ENCODE measurements at places on chromosomes 13 and 19.

- no peak for DNase-seq
Measured at GRCh38 chr13:34654203-34654602, 287.9 kb upstream of the NBEA start.

GRCh38 chr13:92994056-92994455 lies 232.6 kb upstream of the GPC6 start:
- DNase-seq: no peak

DNA sequence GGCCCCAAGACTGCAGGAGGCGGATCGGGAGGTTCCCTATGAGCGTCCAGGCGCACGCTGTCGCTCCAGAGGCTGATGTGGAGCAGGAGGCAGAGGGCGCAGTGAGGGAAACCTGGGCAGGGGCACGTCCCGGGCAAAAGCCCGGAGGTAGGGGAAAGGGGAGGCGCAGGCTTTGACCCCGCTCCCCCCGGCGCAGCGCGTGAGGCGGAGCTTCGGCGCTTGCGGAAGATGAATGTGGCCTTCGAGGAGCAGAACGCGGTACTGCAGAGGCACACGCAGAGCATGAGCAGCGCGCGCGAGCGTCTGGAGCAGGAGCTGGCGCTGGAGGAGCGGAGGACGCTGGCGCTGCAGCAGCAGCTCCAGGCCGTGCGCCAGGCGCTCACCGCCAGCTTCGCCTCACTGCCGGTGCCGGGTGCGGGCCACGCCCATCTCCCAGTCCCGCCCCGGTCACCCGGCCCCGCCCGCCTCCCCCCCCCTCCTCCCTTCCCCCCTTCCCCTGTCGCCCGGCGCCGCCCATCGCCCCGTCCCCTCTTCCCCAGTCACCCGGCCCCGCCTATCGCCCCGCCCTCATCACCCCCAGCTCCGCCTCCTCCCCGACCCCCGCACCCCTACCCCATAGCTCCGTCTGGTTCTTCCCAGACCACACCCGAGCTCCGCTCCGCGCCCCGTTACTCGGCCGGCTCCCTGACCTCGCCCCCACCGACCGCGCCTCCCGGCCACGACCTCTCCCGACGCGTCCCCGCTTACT lies 4.1 kb downstream of the HMG20B start:
- DNase-seq: no peak

- no peak for DNase-seq
Measured at GRCh38 chr13:76982061-76982460, 9.8 kb upstream of the CLN5 start.

DNA sequence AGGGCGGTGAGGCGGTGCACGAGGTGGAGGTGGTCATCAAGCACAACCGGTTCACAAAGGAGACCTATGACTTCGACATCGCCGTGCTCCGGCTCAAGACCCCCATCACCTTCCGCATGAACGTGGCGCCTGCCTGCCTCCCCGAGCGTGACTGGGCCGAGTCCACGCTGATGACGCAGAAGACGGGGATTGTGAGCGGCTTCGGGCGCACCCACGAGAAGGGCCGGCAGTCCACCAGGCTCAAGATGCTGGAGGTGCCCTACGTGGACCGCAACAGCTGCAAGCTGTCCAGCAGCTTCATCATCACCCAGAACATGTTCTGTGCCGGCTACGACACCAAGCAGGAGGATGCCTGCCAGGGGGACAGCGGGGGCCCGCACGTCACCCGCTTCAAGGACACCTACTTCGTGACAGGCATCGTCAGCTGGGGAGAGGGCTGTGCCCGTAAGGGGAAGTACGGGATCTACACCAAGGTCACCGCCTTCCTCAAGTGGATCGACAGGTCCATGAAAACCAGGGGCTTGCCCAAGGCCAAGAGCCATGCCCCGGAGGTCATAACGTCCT lies 9.4 kb upstream of the PROZ start:
- DNase-seq: no peak

- no peak for DNase-seq
Measured at GRCh38 chr19:19053508-19054314, 10.1 kb upstream of the SLC25A42 start.

- no peak for DNase-seq
Measured at GRCh38 chr13:60402022-60402421, 5.0 kb downstream of the TDRD3 start.

DNA sequence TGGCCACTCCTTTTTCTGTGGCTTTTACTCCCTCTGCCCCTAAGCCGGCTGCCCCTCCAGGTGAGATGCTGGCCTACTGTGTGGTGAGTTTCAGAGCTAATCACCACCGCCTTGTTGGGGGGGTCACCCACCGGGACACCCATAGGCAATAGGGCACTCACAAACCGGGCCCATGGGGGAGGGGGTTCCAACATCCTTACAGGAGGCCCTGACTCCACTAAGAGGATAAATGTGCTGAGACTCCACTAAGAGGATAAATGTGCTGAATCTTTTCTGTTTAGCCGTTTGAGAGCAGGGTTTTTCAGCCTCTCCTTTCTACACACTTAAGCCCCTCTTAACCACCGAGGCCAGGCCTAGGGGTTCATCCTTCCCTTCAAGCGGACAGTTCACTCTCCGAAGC lies 73.7 kb downstream of the SLC15A1 start:
- DNase-seq: no peak

DNA sequence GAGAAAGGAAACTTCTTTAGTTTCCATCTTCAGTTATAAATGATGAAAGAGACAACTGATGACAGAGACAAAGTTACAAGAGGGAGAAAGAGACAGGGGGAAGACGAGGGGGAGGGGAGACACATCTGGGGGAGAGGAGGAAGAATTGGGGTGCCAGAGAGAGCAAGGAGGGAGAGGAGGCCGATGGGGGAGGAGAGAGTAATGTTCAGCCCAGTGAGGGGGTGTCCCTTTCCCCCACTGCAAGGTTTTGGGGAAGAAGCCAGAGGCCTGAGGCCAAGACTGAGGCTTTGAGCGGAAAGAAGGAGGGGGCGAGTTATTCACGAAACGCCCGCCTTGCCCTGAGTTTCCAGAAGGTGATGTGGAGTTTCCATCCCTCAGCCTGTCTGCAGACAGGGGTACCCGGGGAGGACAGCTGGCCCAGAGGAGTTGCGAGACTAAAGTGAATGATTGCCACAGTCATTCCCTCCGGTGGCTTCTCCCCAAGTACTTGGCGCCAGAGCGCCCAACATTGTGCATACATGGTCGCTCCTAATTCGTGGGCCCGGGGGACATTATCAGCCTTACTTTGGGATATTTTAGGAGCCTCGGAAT lies 558 bp upstream of the PPAN start:
- no peak for DNase-seq

DNA sequence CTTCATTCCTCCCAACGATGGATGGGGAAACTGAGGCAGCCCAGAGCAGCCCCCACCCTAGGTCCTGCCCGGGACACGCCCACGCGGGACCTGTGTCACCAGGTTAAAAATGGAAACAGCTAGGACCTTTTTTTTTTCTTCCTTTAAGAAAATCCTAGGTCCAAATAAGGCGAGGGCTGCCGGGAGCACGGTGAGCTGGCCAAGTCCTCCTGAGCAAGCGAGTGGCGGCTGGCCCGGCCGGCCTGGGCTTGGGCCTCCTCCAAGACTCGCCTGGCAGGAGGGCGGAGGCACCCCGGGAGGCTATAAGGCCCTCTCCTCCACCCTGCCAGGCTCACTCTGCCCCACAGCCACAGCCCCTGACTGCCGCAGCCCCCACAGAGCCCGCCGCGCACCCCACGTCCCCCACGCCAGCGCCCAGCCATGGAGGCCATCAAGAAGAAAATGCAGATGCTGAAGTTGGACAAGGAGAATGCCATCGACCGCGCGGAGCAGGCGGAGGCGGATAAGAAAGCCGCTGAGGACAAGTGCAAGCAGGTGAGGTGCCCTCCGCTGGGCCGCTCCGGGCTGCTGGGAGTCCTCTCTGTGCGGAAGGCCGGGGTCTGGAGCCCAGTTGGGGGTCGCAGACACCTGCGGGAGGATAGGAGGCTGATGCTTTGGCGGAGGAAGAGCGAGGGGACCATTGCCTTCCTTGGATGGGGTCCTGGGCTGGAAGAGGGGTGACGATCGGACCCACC lies 8.9 kb upstream of the TPM4 start:
- DNase-seq: no peak

DNA sequence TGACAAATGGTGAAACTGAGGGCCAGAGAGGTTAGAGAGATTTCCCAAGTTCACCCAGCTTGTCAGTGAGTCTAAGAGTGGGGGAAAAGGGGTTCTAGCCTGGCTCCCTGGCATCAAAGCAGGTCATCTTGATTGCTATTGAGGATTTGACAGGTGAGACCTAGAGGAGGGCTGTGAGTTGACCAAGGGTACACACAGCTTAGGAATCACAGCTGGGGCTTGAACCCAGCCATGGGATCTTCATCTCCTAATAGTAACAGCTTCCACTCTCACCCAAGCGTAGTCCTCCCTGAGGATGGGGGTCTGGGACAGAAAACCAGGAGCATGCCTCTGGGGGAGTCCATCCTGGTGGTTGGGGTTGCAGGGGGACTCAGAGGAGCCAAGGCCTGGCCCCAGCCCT lies 6.8 kb downstream of the CYP4F8 start:
- DNase-seq: no peak

- DNase-seq: no peak
Measured at GRCh38 chr13:32976056-32976805, 40.0 kb upstream of the KL start.

DNA sequence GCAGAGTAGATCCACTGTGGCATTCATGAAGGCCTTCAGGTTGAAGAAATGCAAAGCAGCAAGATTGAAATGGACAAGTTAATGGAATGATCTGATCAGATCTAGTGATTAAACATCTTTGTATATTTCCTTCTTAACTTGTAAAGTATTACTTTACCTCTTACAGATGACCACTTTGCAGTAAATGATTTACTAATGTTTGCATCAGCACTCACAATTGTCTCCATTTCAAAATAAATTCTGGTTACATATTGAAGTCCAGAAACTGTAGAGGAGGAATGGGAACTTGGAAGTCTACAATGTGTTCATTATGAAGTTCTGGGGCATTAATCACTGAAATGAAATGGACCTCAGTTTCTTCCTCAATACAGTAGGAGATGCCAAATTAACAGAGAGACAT lies 380.8 kb downstream of the FOXO1 start:
- DNase-seq: no peak

GRCh38 chr19:29532956-29533355 lies 7.2 kb downstream of the VSTM2B start:
- no peak for DNase-seq

DNA sequence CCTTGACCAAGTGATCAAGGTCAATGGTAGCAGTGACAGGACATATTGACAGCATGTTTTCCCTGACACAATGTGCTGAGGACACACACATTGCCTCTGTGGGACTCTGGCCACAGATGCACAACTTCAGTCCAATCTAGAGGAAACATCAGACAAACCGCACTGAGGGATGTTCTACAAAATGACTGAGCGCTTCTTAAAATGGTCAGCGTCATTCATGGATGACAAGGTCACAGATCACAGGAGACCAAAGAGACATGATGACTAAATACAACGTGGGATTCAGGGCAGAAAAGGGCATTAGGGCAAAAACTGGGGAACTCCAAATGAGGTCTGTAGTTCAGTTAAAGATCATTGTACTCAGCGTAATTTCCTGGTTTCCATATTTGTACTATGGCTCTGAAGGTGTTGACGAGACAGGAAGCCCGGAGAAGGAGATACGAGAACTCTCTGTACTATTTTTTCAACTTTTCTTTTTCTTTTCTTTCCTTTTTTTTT lies 20.6 kb downstream of the PBX4 start:
- DNase-seq: no peak

GRCh38 chr13:79486433-79487188 lies 5.7 kb downstream of the NDFIP2 start:
- no peak for DNase-seq

GRCh38 chr13:32212421-32212820 lies 102.7 kb downstream of the ZAR1L start:
- DNase-seq: no peak

GRCh38 chr13:79654520-79654919 lies 173.6 kb downstream of the NDFIP2 start:
- no peak for DNase-seq

GRCh38 chr13:33401238-33401637 lies 115.7 kb upstream of the STARD13 start:
- DNase-seq: no peak

GRCh38 chr13:97327506-97328221 lies 105.5 kb downstream of the MBNL2 start:
- no peak for DNase-seq

GRCh38 chr19:52237771-52238400 lies 31.5 kb upstream of the ZNF766 start:
- no peak for DNase-seq

DNA sequence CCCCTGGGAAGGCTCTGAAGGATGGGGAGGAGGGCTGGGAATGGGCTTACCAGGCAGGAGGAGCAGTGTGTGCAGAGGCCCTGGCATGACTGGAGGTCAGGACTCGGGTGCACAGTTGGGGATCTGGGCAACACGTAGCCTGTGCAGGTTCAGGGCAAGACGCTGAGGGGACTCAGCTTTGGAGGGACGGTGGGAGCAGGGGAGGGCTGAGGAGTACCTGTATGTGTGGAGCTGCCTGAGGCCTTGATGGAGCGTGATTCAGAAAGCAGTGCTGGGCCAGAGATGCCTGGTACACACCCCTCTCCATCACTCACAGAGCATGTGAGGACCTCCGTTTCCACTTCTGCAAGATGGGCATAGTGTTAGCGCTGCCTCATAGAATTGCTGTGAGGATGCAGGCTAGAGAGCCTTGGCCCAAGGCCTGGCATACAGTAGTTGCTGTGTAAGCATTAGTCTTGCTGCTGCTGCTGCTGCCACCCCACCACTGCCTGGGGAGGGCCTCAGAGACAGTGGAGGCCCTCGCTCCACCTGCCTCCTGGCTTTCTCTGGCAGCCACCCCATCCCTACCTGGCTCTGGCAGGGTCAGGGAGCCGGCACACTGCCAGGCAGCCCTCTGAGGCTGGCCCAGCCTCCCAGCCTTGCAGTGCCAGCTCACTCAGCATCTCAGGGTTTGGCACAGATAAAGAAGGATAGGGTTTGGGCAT lies 2.4 kb downstream of the PAK4 start:
- no peak for DNase-seq

- no peak for DNase-seq
Measured at GRCh38 chr19:51093101-51093500, 10.4 kb upstream of the KLK14 start.

DNA sequence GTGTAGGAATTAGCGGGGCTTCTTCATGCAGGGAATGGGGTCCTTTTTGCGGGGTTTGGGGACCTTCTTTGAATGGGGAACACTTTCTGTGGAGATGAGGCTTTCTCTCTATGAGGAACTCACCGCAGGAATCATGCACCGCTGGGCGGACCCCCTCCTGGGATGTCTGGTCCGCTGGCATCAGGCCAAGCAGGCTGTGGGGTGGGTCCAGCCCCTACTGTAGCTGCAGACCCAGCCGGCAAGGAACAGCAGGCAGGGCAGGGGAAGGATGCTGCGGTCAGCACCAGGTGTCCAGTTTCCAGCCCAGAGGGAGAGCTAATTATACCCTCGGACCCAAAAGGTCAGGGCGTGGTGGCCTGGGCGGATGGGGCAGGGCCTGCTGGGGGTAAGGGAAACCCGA lies 1.8 kb downstream of the MYBPC2 start:
- DNase-seq: no peak

DNA sequence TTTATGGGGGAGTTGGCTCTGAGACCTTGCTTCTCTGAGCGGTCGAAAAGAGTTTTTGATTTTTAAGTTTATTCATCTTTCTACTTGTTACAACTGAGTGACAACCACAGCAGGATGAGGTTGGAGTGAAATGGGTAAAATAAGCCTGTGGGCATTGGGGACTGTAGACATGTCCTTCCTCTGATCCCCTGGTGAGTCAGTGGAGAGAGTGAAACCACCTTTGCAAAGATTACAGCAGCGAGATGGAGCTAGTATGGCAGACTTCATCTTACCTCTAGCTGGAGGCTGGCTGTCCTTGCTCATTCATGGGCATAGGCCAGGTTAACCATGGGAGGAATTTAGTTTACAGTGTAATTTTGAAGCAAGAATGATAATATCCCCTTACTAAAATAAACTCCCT lies 30.9 kb upstream of the PSG9 start:
- no peak for DNase-seq

Data from cortex of kidney (tissue), 1 donor.